ENCODE measurements at places on chromosomes 11 and 22. TPM values are rescaled to one million over a fixed set of nuclear protein-coding genes. Genes with fewer than 3 reads are reported as not detected.

IMMP1L gene
- 39.8 TPM for polyA plus RNA-seq

GRCh38 chr11:35045236-35045820 lies 93.6 kb upstream of the CD44 start:
- no peaks in the 10 kb centered on the region for H3K36me3 ChIP-seq
- no peak overlapping the region for H3K27ac ChIP-seq
- H3K4me1 ChIP-seq: peaks cover 14% of the 10 kb centered on the region
- DNase-seq: no peak
- no peak overlapping the region for H3K4me3 ChIP-seq

GRCh38 chr11:95792700-95793099 lies 2.4 kb downstream of the CEP57 start:
- no peaks in the 10 kb centered on the region for H3K36me3 ChIP-seq
- H3K4me3 ChIP-seq: no peak overlapping the region
- H3K4me1 ChIP-seq: peaks cover 17% of the 10 kb centered on the region
- H3K27me3 ChIP-seq: no peaks in the 10 kb centered on the region

DNA sequence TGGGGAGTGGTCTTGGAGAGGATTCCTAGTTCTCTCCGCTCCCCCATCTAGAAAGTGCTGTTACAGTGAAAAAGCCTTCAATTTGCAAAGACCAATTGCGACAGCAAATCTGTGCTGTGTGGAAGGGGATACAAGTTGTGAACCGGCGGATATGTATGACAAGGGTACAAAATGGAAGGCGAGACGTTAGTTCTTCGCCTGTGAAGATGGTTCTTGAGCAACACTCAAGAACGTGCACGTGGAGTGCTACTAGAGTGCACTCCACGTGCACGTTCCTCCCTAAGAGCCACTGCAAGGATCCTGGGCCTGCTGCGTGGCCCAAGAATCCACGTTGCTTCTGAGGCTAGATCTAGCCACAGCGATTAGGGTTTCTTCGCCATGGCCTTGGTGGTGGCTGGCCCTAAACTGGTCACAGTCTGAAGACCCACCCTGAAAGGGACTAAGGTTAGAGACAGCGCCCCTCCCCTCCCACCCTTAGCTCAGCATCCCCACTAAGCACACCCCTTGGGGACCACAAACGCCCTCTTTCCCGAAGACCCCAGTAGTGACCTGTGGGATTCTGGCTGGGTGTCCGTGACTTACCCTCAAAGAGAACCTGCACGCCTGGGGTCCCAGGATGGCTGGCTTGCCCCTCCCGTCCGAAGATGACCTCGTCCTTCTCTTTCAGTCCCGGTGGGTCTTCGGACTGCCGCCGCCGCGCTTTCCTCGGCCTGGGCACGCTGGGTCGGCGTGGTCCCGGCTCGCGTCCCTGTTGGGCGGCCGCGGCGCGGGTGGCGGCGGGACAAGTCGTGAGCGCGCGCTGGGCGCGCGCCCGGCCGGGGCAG lies 519 bp upstream of the PDE3B start:
- DNase-seq: no peak
- no peak overlapping the region for H3K27ac ChIP-seq
- peaks cover 39% of the 10 kb centered on the region for H3K27me3 ChIP-seq
- H3K4me3 ChIP-seq: no peak overlapping the region
- H3K4me1 ChIP-seq: peaks cover 12% of the 10 kb centered on the region

DRD2 gene
- polyA plus RNA-seq: 0.26 TPM

- H3K4me1 ChIP-seq: no peaks in the 10 kb centered on the region
- H3K27me3 ChIP-seq: no peaks in the 10 kb centered on the region
- H3K27ac ChIP-seq: no peak overlapping the region
- no peak overlapping the region for H3K4me3 ChIP-seq
- H3K36me3 ChIP-seq: peaks cover 6% of the 10 kb centered on the region
Measured at GRCh38 chr22:45842291-45842991, 134.5 kb downstream of the WNT7B start.

OTOG gene
- polyA plus RNA-seq: not detected

- no peak for DNase-seq
- no peak overlapping the region for H3K27ac ChIP-seq
- H3K36me3 ChIP-seq: no peaks in the 10 kb centered on the region
- H3K27me3 ChIP-seq: no peaks in the 10 kb centered on the region
- no peaks in the 10 kb centered on the region for H3K4me1 ChIP-seq
- H3K4me3 ChIP-seq: no peak overlapping the region
Measured at GRCh38 chr11:36996795-36997194, 398.8 kb upstream of the RAG2 start.

USH1C gene
- polyA plus RNA-seq: not detected

C22orf15 gene
- polyA plus RNA-seq: not detected

DNA sequence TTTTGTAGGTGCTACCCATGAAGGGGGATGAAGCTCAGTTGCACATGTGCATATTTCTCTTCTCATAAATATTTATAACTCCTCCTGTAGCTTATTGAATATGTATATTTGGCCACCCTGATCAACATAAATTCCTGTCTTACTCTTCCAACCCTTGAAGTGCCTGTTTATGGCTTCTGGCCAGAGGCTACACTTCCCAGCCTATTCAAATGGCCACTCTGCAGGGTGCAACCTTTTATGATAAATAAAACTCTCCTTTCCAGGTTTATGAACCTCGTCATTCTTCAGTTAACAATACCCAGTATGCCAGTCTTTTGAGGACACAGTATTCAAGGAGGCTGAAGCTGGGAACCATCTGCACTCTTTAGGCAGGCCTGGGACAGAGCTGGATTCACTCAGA lies 2.6 kb upstream of the RTL6 start:
- no peak overlapping the region for H3K27ac ChIP-seq
- H3K27me3 ChIP-seq: no peaks in the 10 kb centered on the region
- H3K4me1 ChIP-seq: peaks cover 3% of the 10 kb centered on the region

DNA sequence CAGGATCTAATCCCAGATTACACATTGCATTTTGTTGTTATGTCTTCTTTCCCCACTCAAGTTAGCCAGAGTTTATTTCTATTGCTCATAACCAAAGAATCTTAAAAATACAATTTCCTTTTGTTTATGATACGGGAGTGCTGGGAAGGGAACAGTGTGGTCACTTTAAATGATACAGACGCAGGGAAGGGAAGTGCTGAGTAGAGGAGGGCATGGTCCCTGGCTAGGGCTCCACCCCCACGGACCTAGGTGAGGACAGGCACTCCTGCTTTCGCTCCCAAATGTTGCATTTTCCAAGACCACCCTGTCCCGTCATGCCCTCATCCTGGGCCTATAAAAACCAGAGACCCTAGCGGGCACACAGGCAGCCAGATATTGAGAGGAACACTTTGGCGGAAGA lies 30.6 kb upstream of the NARS2 start:
- H3K4me1 ChIP-seq: peaks cover 14% of the 10 kb centered on the region
- H3K27ac ChIP-seq: no peak overlapping the region
- H3K4me3 ChIP-seq: no peak overlapping the region
- H3K27me3 ChIP-seq: no peaks in the 10 kb centered on the region
- H3K36me3 ChIP-seq: no peaks in the 10 kb centered on the region
- no peak for DNase-seq

DNA sequence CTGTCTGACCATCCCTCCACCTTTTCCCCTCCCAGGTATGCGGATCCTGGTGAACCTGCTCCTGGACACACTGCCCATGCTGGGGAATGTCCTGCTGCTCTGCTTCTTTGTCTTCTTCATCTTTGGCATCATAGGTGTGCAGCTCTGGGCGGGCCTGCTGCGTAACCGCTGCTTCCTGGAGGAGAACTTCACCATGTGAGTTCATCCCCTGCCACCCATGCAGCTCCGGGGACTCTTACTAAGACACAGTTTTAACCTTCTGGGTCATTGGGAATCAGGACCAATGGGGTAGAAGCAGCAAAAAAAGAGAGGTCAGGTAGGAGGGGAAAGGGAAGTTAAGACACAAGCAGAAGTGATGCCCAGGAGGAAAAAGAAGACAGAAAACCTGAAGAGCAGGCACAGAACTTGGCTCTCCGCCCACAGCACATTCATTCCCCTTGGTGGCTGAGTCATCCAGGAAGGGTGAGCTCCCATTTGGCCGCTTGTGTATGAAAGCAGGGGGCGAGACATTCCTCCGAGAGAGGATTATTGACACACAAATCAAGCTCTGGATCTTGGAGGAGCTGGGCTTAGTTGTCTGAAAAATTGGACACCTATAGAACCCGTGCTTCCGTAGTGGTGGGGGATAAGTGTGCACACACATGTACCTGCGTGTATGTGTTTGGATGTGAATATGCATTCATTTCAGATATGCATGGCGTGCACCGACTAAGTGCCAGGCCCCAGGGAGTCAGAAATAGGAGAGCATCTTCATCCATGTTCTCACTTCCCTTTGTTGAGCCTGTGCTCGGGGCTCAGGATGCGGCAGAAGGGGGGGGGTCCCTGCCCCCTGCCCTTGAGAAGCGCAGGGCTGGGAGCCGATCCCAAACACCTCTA lies 64.2 kb downstream of the CACNA1I start:
- H3K4me1 ChIP-seq: peaks cover 22% of the 10 kb centered on the region
- peak; percentile 71 for DNase-seq
- no peaks in the 10 kb centered on the region for H3K36me3 ChIP-seq
- H3K4me3 ChIP-seq: peak overlapping the region; percentile 52
- no peaks in the 10 kb centered on the region for H3K27me3 ChIP-seq
- peak overlapping the region; percentile 25 for H3K27ac ChIP-seq

GRCh38 chr22:26753125-26753862 lies 95.9 kb downstream of the MIAT start:
- no peaks in the 10 kb centered on the region for H3K36me3 ChIP-seq
- no peak overlapping the region for H3K27ac ChIP-seq
- no peaks in the 10 kb centered on the region for H3K27me3 ChIP-seq
- H3K4me1 ChIP-seq: no peaks in the 10 kb centered on the region

DNA sequence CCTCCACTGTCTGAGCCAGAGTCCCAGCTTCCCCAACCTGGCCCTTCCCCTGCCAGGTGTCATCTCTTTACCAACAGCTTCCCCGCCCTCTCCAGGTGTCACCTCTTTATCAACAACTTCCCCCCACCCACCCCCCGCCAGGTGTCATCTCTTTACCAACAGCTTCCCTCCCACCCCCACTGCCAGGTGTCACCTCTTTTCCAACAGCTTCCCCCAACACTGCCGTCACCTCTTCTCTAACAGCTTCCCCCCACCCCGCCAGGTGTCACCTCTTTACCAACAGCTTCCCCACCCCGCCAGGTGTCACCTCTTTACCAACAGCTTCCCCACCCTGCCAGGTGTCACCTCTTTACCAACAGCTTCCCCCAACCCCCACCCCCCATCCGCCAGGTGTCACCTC lies 29.8 kb upstream of the TTLL12 start:
- H3K36me3 ChIP-seq: no peaks in the 10 kb centered on the region
- peaks cover 6% of the 10 kb centered on the region for H3K27me3 ChIP-seq
- no peak overlapping the region for H3K27ac ChIP-seq
- H3K4me1 ChIP-seq: no peaks in the 10 kb centered on the region
- DNase-seq: no peak

PKDREJ gene
- 0.01 TPM for polyA plus RNA-seq

DNA sequence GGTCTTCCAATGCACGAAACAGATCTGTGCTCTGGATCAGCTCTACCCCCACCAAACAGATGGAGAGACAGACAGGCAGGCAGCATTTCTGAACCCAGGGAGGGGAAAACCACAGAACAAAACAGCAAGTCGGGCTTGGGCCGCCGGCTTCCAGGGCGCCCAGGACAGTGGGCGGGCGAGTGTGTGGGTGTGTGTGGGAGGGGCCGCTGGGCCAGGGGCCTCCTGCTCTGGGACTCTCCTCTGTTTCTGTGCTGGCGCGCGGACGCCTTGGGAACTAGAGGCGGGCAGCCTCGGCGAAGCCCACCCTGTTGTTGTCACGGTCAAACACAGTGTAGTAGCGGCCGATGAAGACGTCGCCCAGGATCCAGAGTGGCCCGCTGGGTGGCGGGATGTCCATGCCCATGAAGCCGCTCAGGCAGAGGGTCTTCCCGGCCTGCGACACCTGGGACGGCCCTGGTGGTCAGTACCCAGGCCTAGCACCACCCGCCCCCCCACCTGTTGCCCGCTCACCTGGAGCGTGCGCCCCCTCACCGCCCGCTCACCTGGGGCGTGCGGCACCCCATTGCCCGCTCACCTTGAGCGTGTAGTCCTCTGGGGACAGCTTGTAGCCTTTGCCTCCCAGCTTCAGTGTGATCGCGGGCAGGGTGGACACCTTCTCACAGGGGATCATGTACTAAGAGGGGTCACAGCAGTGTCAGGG lies 3.0 kb upstream of the IFITM10 start:
- no peak overlapping the region for H3K4me3 ChIP-seq
- H3K27me3 ChIP-seq: peaks cover 18% of the 10 kb centered on the region
- no peak for DNase-seq
- H3K36me3 ChIP-seq: no peaks in the 10 kb centered on the region

DNA sequence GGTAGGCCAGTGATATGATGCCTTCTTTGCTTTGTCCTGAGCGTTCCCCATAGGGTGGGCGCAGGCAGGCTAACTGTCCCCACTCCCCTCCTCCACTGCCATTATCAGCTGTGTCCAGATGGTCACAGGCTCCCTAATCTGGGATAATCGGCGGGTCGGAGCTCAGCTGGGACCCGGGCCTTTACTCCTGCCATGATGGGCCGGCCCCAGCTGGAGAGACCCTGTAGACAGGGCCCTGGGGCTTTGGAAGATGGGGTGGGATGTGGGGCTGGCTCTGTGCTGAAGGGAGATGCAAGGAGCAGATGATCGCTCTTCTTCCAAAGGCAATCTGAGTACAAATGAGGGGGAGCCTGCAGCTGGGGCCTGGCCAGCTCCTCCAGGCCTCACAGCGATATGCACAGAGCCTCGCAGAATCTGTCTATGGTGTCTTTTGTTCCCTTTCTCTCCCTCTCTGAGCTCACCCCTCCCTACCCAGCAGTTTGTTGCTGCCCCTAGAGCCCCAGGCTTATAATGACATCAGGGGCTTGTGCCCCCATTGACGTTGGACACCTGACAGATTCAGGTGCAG lies 11.9 kb downstream of the KLHL35 start:
- H3K36me3 ChIP-seq: peaks cover 4% of the 10 kb centered on the region
- no peaks in the 10 kb centered on the region for H3K27me3 ChIP-seq
- H3K4me3 ChIP-seq: no peak overlapping the region
- no peak overlapping the region for H3K27ac ChIP-seq

PNPLA3 gene
- polyA plus RNA-seq: 15.2 TPM

GRCh38 chr11:32487270-32487669 lies 51.9 kb upstream of the WT1 start:
- no peak overlapping the region for H3K27ac ChIP-seq
- no peaks in the 10 kb centered on the region for H3K27me3 ChIP-seq
- H3K4me1 ChIP-seq: no peaks in the 10 kb centered on the region
- no peaks in the 10 kb centered on the region for H3K36me3 ChIP-seq

PRRG4 gene
- 10.0 TPM for polyA plus RNA-seq

GRCh38 chr22:37180531-37181231 lies 7.4 kb downstream of the C1QTNF6 start:
- H3K27ac ChIP-seq: no peak overlapping the region
- no peak overlapping the region for H3K4me3 ChIP-seq
- H3K4me1 ChIP-seq: peaks cover 13% of the 10 kb centered on the region
- no peak for DNase-seq
- H3K36me3 ChIP-seq: peaks cover 21% of the 10 kb centered on the region

GRCh38 chr22:31160328-31160978 lies 471 bp downstream of the RNF185 start:
- no peak for DNase-seq
- H3K27ac ChIP-seq: peak overlapping the region; percentile 93
- H3K27me3 ChIP-seq: no peaks in the 10 kb centered on the region
- peak overlapping the region; percentile 96 for H3K4me3 ChIP-seq
- peaks cover 24% of the 10 kb centered on the region for H3K4me1 ChIP-seq
- peaks cover under 1% of the 10 kb centered on the region for H3K36me3 ChIP-seq
